CD4-positive, alpha-beta T cell treated with Interleukin-4 for 4 hours (primary cell): ENCODE measurements at places on chromosomes 12 and 14.

- DNase-seq, result no peak
These were observed 346.3 kb downstream of the ETNK1 start for GRCh38 chr12:22971247-22971646.

DNA sequence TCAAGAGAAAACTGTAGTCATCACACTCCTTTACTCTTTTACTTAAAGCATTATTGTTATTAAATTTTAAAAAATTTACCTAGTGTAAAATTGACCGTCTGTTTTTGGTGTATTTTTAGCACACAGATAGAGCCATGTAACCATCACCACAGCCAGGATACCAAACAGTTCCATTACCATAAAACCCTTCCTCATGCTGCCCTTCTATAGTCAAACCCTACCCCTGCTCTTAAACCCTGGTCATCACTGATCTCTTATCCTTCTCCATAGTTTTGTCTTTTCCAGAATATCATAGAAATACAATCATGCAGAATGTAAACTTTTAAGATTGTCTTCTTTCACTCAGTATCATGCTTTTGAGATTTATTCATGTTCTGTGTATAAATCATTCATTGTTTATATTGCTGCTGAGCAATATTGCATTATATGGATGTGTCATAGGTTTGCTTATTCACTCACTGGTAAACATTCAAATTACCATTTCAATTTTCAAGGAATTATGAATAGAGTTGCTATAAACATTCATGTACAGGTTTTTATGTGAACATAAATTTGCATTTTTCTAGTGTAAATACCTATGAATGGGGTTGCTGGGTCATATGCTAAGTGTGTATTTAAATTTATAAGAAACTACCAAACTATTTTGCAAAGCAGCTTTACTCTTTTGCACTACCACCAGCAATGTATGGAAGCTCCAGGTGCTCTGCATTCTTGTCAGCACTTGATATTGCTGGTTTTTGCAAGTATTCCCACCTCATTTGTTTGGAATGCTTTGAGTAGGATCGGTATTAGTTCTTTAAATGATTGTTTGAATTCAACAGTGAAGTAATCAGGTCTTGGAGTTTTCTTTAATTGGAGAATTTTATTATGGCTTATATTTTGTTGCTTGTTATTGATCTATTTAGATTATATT, 125.5 kb downstream of the LMNTD1 start:
- no peak for DNase-seq

GRCh38 chr14:28870033-28870564, 103.5 kb downstream of the FOXG1 start:
- no peak for DNase-seq

DNA sequence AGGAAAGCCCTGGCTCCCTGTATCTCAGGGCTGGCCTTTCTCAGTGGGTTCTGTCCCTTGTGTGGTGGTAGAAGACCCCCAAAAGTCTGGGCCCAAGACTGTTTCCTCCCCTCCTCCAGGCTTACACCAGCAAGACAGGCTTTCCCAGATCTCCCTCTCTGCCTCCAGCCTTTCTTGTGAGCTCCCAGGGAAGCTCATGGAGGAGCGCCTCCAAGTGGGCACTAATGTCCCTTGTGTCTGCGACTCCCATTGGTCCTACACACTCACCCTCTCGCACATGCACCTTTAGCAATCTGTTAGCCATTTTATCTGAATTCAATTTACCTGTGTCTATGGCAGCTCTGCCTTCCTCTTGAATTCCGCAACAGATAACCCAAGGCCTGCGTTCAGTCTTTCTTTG, 251.1 kb upstream of the CAND1 start:
- DNase-seq, result no peak

DNA sequence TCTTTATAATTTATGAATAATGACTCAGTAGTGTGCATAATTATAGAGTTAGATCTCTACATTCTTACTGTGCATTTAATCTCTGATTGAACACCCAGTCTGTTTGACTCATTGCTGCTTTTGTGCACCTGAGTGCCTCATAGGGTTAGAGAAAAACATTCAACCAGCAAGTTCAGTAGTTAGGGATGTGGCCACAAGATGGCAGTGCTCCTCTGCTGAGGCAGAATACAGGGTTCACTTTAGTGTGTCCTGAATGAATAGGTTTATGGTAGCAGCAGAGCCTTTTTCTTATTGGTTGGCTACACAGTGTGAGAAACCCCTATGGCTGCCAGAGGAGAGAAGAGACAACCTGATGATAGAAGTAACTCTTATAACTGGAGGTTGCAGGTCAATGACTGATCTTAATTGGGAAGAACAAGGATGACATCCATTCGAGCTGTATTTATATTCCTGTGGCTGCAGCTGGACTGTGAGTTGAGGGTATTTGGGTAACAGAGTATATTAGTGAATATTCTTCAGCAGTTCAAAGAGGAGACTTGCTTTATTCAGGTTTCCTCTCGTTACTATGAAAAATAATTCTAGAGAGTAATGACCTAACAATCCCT, 194.9 kb upstream of the OR4E1 start:
- peak; percentile 87 for DNase-seq

GRCh38 chr12:59636945-59637691, 41.3 kb downstream of the SLC16A7 start:
- DNase-seq, result no peak

GRCh38 chr12:68291396-68292036, 38.1 kb upstream of the IL22 start:
- DNase-seq, result no peak

DNA sequence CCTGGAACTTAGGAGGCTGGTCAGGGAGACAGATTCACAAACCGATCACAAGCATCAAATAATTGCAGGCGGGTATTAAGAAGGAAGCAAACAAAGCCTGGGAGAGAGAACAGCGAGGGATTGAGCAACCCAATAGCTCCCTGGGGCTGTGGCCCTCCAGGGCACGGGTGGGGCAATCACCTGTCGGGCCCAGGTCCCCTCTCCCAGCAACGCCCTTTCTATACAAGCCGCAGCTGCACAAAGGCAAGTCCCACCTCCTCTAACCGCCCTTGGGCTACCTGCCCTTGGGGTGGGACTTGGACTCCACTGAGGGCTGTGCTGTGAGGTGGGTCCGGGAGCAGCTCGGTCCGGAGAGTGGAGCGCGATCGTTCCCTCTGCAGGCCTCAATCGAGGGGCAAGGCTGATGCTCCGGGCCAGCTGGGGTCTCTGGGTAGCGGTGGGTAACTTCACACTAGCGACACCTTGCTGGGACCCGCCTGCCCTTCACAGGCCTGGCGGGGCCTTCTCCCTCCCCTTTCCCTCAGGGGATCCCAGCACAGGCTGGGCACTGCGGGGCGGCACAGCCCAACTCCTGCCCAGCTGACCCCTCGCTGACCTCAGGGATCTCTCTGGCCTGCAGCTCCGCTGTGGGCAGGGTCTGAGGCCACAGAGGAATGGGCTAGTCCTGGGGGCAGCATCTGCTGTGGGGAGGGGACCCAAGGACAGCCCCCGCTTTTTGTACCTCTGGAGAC, 8.0 kb downstream of the PHB2 start:
- DNase-seq, result no peak

GRCh38 chr14:104268725-104269436, 130.5 kb downstream of the KIF26A start:
- no peak for DNase-seq

DNA sequence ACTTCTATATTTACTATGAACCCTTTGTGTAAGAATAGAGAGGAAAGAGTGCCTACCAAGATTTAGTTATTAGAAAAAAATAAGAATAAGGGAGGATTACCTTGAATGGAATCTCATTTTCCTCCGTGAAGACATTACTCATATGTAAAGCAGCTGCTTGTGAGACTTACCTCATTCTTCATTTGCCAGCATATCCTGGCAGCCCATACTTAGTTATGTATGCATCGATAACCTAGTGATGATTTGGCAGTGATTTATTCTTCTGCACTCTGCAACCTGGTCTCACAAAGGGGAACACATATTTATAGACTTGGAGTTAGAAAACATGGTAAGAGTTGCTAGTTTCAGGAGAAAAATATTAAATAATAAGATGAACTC, 56.8 kb downstream of the LRFN5 start:
- no peak for DNase-seq

DNA sequence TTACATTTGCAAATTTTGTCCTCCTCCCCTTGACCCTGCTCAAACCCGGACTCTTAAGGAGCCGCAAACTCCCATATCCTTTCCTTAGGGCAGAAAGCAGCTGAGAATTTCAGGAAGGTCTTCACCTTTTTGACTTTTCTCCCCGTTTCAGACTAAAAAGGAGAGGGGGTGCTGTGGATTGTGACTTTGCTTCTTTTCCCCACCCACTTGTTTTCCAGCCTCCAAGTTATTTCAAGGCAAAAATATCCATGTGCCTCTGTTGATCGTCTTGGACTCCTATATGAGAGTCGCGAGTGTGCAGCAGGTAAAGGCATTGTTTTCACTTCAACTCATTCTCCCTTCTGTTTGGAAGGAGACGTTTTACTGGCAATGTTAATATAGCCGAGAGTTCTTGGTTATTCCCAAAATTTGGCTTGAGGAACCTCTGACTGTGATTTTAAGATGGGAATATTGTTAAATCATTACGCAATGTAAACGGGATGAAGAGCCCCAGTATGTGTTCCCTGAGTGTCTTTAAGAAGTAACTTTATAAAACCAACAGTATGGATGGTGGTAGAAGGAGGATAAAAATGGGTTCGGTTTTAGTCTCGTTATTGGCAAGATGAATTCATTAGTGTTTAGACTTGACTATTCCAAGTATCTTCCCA, 663 bp downstream of the LRRK2 start:
- DNase-seq, result no peak

DNA sequence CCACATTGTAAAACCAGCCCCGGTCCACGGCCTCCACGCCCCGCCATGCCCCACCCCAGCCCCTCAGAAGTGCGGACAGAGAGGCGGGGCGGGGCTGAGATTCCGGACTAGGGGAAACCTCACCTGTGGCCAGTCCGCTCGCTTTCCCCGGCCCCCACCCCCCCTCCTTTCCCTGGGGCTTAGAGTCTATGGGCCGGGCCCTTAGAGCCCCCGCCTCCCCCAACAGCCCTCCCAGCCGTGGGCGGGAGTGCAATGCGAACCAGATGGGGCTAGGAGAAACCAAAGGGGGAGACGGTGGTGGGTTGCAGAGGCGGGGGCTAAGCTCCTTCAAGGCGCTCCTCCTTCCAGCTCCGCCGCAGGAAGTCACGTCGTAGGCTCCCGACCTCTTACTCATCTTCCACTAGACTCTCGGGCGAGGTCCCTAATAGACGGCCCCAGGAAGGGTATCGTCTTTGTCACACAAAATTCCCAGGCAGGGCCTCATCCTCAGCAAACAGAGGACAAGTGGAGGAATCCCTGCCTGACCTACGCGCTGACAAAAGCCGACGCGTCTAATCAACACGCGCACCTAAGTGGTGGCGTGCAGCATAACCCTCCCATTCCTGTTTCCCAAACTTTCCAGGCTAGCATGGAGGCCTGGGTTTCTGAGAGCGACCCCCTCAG, 1.1 kb upstream of the NAB2 start:
- DNase-seq, result peak; percentile 72

GRCh38 chr12:81992461-81992860, 233.3 kb upstream of the PPFIA2 start:
- peak; percentile 24 for DNase-seq

DNA sequence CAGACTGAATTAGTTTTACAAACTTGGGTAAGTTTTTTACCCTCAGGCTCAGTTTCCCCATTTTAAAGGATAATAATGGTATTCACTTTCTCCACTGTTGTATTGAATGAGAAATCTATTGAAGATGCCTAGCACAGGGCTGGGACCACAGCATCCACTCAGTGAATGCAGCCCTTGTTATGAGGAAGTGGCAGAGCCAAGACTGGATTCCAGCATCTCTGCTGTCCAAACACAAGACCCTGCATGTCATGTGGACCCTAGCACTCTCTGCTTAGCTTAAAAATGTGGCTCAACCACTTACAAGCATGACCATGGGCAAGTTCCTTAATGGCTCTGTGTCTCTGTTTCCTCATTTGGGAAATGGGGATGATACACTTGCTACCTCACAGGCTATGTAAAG, 24.1 kb upstream of the TRIM9 start:
- no peak for DNase-seq

- DNase-seq, result no peak
These were observed 29.7 kb downstream of the ATP2A2 start for GRCh38 chr12:110310763-110311162.

- no peak for DNase-seq
These were observed 361.2 kb downstream of the ATP23 start for GRCh38 chr12:58302487-58303011.

GRCh38 chr12:130286741-130287440, 50.8 kb upstream of the PIWIL1 start:
- no peak for DNase-seq

GRCh38 chr14:93976477-93977057, at the start of gene ASB2:
TSS of gene ASB2 (minus strand) at chr14:93976570. CDS start at chr14:93964539, 12,031 bp downstream.
- no peak for DNase-seq

GRCh38 chr14:38745861-38746260, 357.2 kb downstream of the SEC23A start:
- no peak for DNase-seq

- DNase-seq, result no peak
These were observed 7.9 kb upstream of the NAA25 start for GRCh38 chr12:112116232-112117060.

DNA sequence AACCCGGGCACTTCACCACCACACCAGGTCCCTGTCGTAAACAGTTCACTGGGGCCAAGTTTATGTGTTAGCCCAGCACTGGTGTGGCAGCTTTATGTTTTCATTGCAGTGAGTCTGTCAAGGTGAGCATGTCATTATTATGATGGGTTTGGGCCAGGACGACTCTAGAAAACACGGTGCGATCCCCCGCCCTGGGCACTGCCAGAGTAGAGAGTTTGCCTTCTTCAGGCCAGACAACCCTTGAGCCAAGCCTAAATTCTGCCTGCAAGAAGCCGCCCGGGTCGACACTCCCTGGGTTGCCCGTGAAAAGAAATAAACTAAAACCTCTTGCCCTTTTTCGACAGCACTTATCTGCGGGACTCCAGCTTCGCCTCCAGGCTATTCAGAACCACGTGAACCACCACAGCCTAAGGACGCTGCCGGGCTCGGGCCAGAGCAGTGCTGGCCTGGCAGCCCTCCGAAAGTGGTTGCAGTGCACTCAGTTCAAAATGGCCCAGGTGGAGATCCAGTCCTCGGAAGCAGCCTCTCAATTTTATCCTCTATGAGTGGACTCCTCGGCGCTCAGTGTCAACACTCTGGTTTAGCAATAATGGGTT, 81.8 kb downstream of the PRIMA1 start:
- DNase-seq, result no peak

DNA sequence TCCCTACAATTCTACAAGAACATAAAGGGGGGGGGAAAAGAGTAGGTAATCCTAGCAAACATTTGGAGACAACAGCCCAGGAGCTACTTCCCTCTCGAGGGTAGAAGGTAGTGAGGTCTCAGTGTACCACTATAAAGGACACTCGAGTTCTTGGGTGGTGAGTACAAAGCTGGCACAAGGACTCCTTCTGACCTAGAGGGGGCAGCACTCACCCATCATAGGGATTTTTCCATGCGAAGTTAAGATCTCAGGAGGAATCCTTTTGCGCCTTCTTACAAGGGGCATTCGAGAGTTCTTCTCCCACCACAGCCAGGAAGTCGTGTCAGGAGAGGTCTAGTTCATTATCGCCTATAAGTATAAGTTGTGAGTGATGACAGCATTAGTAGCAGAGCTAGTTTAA, 200.2 kb upstream of the RBM19 start:
- DNase-seq, result no peak
